ENCODE measurements at places on chromosomes 5 and 9.

- DNase-seq: no peak
Observed at GRCh38 chr5:95519151-95519550, 35.6 kb downstream of the SKIC3 start.

DNA sequence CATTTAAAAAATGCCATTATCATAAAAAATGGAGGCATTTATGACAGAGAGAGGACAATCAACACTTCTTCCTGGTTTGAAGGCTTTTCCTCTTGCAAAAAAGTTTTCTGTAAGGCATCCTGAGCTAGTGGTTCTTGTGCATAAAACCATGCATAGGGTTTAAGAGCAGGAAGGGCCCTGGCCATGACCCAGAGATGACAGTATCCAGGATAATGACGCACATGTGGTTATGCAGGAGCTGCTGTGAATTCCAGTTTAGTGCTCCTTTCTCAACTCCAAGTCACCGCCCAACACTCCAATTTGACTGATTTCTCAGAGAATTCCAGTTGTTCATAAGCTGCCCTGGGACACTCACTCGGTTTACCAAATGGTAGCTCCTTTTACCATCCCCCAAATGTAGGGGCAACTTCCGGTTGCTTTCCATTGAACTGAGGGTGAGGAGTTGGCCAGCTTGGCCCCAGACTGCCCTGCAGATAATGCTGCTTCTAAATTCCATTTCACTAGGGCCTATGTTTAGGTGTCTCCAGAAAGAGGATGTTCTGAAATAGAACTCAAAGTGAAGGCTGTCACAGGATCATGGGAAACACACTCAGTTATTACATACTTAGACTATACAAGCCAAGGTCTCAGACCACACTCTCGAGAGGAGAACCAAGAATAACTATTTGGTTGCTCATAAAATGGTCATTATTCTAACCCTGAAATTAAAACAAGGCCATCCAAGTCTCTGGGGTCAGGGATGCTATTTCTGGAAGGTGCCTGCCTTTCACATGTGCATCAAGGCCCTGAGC lies 179.1 kb downstream of the SLIT3 start:
- DNase-seq: no peak

DNA sequence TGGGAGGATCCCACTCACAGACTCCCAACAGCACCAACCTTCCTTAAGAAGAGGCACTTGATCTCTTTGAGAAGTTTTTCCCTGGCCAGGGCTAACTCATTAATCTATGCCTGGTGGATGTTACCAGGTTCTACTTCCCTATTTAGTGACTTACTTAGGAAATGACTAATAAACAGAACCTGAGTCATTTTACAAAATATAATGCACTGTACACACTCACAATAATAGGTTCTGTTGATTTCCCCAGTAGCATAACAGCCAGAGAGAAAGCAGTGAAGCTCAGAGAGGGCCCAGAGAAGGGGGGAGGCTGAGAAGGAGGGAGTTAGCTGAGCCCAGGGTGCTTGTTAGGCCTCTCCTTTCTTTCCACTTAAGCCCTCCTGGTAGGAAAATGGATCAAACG lies 27.1 kb downstream of the FRMD3 start:
- DNase-seq: peak; percentile 81

DNA sequence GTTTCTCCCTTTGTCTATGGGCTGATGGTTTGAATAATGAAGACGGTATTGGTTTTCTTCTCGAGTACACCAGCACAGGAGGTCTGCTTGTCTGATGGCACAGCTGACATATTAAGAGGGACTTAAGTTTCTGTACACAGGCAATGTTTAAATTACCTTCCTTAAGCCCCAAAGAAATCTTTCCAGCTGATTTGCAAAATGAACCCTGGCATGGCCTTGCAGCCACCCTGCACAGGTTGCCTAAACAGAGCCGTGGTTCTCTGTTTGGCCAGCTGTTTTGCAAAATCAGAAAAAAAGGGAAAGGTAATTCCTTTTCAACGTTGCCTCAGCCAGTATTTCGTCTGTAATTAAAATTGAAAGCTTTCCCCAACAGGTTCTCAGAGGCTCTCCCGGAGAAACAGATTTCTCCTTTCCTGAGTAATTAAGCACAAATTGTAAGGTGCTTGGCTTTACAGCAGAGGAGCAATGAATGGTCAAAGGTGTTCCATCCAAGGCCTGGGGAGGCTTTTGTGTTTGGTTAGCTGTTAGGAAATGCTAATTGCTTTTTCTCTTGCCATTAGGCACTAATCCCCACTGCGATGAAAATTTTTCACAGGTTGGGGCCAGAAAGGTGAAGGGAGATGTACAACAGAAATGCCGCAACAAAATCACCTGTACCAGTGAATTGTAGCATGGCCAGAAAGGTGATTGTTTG lies 138.9 kb downstream of the RASEF start:
- no peak for DNase-seq

DNA sequence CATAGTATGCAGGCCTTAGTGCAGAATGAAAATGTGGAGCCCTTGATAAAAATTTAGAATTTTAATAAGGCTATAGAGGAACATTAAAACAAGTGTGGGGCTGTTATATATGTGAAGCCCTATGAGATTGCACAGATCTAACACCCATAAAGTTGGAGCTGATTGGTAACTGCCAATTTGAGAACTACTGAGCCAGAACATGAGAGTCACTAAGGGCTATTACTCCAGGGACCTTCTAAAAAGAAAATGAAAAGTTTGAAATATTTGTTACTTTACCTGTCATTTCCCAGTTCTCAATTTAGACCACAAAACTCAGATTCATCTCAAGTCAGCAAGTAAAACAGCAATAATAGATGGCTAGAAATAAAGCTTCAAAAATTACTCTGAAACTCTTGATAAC lies 898.6 kb downstream of the TLE1 start:
- DNase-seq: no peak

DNA sequence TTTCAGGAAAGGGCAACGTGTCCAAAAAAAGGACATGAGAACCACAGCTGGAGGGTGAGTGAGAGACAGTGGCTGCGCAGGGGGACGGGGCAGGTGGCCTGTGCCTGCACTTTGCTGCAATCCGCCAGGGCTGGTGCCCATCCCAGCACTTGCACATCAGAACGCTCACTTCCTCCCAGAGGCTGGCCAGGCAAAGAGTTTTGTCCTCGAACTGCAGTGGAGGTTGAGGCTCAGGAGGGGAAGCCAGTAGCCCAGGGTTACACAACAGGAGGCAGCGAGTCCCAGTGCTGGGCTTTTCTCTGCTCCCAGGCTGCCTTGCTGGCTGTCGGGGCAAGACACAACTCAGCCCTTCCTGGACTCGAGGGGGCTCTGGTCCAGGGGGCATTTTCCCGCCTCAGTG lies 33.1 kb downstream of the CRB2 start:
- no peak for DNase-seq

- no peak for DNase-seq
Observed at GRCh38 chr9:13863112-13863511, 450.8 kb downstream of the NFIB start.

DNA sequence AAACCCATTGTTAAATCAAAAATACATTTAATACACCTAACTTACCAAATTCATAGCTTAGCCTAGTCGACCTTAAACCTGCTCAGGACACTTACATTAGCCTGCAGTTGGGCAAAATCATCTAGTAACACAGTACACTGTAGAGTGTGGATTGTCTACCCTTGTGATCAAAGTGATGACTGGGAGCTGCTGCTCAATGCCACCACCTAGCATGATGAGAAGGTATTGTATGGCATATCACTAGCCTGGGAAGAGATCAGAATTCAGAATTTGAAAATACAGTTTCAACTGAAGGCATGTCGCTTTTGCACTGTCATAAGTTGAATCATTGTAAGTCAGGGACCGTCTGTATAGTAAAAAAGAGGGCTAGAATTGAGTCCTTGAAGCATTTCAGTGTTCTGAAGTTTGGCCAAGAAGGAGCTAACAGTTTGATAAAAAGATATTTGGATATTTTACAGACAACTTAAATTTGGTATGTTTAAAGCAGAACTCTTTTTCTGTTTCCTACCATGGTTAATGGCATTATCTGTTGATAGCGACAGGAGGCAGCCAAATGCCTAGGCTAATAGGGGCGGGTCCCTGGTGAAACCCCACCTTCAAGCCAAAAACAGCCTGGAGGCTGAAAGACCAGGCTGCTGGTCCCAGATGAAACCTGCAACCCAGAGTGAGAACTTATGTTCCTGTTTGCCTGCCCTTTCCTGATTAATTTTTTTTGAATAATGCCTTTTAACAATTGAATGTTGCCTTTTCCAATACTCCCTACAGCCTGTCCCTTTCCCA lies 23.0 kb downstream of the SMIM15 start:
- no peak for DNase-seq

GRCh38 chr9:15205632-15206420 lies 101.2 kb downstream of the TTC39B start:
- no peak for DNase-seq

DNA sequence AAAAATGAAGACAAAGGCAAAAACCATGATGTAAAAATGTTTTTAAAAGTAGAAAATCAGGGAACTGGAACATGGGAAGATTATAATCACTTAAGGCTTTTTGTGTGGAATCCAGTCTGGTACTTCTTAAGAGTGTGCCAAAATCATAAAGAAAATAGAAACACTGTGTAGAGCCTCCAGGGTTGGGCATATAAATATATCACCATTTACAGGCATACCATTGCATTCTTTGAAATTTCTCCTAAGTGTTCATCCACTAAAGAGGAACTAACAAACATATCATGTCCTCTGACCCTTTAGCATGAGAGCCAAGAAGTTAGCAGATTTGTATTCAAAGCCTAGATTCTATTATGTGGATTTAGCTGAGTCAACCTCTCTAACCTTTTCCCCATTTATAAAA lies 93.3 kb downstream of the SLF1 start:
- no peak for DNase-seq

- no peak for DNase-seq
Observed at GRCh38 chr5:173474881-173475287, 141.6 kb downstream of the BOD1 start.

- DNase-seq: no peak
Observed at GRCh38 chr5:1077026-1077425, 34.8 kb downstream of the SLC12A7 start.

DNA sequence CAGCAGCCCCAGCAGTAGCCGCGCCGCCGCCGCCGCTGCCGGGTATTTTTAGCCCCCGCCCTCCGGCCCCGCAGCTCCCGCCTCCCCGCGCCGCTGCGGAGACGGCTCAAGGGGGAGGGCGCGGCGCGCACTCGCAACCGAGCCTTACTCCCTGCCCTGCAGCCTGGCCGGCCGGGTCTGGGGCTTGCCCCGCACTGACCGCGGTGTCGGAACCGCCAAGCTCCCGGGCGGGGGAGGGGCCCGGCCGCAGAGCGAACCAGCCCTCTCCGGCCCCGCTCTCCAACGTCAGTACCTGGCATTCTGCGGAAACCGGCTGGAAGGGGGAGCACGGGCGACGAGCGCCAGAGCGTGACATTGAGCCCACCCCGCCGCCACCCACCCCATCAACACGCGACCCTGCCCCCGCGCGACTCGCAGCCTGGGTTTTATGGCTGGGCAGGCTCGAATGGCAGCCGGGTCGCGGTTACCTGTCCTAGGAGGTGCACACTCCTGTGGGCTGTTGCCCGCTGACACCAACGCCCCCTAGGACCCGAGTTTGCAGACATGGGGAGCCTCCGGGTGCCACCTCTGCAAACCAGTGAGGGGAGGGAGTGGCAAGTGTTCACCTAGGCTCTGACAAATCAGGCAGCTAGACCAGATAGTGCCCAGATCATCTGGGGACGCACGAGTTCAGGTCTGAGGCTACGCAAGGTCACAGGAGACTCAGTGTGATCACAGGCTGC lies at the start of gene ACSL6:
TSS of gene ACSL6 (minus strand) at position 37 of the 722 bp plus-strand sequence. CDS start 105 bp downstream, outside the sequence.
- no peak for DNase-seq

DNA sequence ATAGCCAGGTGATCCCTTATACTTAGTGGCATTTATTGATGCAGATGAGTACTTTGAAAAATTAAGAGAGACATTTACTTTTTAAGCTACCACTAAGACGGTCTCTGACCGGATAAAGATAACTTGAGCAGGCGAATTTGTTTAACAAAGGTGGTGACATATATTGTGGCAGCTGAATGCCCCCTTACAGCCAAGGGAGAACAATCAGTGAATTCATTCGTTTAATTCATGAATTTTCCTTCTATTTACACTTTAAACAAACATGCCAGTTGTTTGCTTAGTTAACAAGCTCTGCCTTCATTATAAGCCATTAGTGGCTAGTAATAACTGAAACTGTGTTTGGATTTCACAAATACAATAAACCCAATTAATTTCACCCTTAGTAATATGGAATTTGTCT lies 187.1 kb downstream of the AOPEP start:
- no peak for DNase-seq

DNA sequence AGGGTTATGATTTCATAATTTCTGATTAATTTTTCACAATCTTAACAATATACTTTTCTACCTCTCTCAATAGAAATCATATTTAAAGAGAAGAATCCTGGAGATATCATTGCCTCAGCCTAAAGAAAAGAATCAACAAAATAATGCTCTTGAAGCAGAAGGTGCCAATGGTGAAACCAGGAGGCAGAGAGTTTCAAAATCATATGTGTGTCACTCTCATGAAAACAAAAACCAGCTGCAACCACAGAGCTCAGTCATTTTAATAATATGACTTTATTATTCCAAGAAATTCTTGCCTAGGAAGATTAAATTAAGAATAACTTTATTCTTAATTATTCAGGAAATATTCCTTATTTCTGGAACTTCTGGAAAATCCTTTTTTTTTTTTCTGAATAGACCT lies 266.8 kb upstream of the ACTBL2 start:
- no peak for DNase-seq

GRCh38 chr9:22073349-22073748 lies 64.2 kb upstream of the CDKN2B start:
- DNase-seq: no peak

GRCh38 chr5:93925321-93925720 lies 183.9 kb upstream of the POU5F2 start:
- DNase-seq: peak; percentile 94

- no peak for DNase-seq
Observed at GRCh38 chr9:78807286-78807685, 510.4 kb downstream of the PSAT1 start.

DNA sequence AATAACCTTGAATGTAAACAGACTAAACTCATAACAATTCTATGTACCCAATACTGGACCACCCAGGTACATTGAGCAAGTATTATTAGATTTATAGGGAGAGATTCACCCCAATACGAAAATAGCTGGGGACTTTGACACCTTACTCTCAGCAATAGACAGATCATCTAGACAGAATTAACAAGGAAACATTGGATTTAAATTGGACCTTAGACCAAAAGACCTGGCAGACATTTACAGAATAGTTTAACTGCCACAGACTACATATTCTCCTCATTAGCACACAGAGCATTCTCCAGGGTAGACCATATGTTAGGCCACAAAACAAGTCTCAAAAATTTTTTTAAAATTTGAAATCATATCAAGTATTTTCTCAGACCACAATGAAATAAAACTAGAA lies 397.4 kb downstream of the PIK3R1 start:
- no peak for DNase-seq

DNA sequence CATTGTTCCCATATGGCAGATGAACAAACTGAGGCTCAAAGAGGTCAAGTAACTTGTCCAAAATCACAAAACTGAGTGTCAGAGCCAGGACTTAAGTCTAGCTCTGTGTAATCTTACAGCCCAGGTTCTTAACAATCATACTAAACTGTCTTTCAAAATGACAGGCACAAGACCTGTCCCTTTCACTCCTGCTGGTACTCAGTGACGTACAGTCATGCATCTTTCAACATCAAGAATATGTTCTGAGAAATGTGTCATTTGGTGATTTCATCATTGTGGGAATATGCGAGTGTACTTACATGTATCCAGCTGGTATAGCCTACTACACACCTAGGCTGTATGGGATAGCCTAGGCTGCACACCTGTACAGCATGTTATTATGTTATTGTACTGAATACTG lies 646.8 kb upstream of the WWC1 start:
- peak; percentile 97 for DNase-seq

Data from bronchial epithelial cell (primary cell).